Progenitor cell of endocrine pancreas (in vitro differentiated cells): ENCODE measurements at places on chromosomes 11 and 22. TPM values are rescaled to one million over a fixed set of nuclear protein-coding genes. Genes with fewer than 3 reads are reported as not detected.

DNA sequence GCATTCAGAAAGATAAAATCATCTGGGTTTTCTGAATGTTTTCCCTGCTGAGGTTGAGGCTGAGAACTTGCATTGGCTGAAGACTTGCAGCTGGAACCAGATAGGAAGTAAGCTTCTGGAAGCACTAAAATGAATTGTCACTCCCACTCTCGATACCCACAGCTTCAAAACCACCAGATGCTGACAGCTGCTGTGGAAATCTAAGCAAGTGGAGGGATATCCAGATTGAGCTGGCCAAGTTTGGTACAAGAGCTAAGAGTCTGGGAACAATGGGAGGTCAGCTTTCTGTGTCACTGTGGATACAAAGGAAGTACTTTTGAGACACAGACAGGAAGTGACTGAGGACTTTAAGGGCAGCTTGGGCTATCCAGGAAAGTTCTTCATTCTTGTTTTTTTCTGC lies 51.3 kb upstream of the CD44 start:
- no peak for DNase-seq

- no peak for DNase-seq
Measured at GRCh38 chr22:23424031-23424430, 156.1 kb downstream of the IGLL1 start.

MISFA gene
- 7.1 and 8.4 TPM in 2 replicates for total RNA-seq

- no peak for DNase-seq
Measured at GRCh38 chr22:27799015-27799826, 2.3 kb downstream of the MN1 start.

DNA sequence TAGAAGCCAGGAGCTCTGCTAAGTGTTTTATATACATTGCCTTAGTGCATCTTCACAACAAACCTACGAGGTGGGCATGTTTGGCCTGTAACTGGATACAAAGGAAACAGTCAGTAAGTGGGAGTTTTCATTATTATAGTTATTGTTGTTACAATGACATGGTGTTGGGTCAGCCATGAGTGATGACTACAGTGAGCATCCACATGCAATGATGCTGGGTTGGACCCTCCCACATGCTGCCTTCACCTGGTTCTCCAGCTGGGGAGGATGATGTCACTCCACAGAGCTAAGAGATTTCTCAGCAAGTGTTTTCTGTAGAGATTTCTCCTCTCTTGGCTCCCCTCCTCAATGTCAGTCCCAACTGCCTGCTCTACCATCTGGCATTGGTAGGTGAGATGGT lies 59.3 kb downstream of the EHF start:
- DNase-seq = no peak

CRYAB gene
- total RNA-seq = 1.2 TPM in 1 of 2 replicates, not detected in the other

DNA sequence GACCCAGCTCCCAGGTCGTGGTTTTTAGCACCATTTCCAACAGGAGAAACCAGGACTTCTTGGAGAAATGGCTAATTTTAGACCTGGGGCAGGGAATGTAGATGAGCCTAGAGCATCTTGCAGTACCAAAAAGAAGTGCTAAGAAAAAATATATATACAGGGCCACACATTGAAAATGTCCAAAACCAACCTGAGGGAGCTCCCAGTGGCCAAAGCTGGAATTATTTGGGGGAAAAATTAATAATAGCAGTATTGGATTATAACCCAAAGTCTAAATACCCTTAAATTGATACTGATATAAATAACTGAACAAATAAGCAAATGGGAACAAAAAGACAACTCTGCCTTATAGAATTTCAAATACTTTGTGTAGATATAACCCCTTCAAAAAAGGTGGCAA lies 108.0 kb downstream of the PARVA start:
- no peak for DNase-seq

CALCA gene
- 0.47 and 0.57 TPM in 2 replicates for total RNA-seq
